ENCODE measurements at places on chromosomes 3 and 15.

DNA sequence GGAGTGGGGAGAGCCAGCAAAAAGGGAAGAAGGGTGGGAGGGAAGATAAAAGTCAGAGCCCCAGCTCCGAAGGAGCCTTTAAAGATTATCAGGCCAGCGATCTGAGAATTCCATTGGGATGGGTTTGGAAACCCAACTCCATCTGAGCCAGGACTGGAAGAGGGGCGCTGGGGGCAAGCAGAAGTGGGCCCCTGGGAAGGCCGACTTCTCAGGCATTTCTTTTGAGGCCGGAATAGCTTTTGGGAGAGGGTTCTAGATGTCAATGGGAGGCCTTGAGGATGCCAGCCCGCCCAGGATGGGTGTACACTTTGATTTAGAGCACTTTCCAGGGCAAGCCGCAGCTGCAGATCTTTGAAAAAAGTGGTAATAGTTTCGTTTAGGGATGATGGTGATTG lies 6.6 kb upstream of the SOX2 start:
- no peak for DNase-seq

DNA sequence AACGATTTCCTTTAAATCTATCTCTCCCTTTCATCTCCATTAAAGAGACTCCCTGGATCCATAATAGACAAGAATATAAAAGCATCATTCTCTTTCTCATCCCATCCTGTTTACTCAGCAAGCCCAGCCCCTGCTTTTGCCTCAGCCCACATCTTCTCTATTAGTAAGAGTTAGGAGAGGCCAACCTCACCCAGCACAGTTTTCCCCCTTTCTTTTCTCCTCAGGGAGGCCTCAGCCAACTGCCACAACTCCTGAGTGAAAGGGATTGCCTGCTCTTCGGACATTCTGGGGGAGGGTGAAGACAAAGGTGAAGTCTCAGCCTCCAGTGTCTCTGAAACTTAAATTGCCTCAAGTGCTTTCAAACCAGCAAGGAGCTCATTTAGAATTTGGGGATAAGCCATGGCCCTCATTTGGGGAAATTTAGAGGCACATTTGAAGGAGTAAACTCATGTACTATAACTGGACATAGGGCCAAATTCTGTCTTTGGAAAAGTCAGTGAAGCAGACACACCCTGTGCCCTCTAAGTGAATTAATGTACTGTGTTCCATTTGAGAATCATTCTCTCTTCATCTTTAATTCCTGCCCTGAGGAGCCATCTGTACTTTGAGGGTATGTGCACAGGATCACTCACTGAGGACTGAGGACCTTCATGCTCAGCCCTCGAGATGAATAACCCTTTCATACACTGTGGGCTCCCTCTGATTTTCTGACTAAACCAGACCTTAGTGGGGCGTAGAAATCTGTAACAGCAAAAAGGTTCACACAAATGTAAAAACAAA lies 82.5 kb downstream of the SOX2 start:
- no peak for DNase-seq

- DNase-seq, result no peak
Observed at GRCh38 chr3:129645286-129645685, 38.8 kb upstream of the PLXND1 start.

DNA sequence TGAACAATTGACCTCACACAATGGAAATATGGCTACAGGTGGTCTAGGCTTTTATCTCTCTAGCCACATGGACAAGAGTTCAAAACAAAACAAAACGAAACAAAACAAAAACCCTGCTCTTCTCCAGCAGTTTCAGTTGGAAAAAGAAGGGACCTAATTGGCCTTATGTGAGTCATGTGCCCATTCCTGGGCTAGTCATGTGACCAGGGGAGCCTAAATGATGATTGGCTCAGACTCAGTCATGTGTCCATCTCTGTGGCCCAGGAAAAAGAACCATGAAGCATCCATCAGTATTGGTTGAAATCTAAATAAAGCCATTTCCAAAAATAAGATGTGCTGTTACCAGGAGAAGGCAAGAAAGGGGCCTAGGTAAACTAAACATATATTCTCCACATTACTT lies 96.8 kb downstream of the ANXA2 start:
- no peak for DNase-seq

DNA sequence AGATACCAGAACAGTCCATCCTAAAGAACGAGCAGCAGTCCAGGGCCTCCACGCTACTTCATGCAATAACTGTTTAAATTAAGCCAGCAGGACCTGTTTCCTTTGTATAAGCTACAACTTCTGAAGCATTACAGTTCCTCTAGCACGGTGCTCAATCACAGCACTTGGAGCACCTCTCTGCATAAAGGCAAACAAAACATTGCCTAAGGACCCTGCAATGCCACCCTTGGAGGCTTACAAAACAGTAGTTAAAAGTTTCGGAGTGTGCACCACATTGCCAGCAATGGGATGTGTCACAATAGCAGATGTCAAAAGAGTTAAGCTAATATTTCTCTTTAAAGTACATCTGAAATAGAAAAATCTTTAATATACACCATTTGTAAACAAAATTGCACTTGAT lies 2.6 kb upstream of the VPS39 start:
- no peak for DNase-seq

All from stimulated activated CD4-positive, alpha-beta T cell treated with anti-CD3 and anti-CD28 coated beads, TNF-alpha, amount 100 ng/mL, for 24 hours (primary cell).